ENCODE measurements at places on chromosomes 2 and 18.

DNA sequence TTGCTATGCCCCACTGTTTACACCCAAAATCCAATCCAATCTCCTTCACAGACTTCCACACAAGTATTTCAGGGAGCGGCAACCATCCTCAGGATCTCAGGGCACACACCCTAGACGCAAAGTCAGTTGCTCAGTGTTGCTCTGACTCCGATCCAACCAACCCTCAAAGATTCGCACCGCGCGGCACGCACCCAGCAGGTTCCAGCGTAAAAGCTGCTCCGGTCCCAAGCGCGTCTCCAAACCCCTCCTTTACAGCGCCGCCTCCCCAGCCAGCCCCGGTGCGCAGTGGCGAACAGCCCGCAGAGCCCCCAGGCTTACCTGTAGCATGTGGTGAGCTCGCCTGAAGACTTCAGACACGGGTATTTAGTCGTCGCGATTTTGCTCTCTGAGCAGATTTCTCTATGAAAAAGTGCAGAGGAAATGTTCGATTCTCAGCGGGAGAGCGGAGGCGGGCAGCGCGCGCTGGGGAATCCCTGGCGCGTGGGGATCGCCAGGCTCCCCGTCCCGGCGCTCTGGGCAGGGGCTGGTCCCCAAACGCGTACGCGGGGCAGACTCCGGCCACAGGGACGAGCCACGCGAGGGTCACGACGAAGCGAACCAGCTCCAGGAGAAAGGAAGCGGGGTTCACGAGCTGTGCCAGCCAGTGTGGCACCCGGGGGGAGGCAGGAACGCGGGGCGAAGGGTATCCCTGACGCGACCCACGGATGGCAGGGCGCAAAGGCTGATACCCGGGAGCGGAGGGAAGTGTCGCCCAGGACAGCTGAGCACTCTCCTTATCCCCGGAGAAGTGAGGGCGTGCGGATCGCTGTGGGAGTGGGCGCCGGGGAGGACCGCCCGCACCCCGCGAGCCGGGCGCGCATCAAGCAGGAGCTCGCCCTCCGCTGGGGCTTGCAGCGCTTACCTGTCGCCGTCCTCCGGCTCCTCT, 650 bp downstream of the CCBE1 start:
- DNase-seq, result no peak

GRCh38 chr18:39347701-39348100, 1782.1 kb upstream of the CELF4 start:
- no peak for DNase-seq

DNA sequence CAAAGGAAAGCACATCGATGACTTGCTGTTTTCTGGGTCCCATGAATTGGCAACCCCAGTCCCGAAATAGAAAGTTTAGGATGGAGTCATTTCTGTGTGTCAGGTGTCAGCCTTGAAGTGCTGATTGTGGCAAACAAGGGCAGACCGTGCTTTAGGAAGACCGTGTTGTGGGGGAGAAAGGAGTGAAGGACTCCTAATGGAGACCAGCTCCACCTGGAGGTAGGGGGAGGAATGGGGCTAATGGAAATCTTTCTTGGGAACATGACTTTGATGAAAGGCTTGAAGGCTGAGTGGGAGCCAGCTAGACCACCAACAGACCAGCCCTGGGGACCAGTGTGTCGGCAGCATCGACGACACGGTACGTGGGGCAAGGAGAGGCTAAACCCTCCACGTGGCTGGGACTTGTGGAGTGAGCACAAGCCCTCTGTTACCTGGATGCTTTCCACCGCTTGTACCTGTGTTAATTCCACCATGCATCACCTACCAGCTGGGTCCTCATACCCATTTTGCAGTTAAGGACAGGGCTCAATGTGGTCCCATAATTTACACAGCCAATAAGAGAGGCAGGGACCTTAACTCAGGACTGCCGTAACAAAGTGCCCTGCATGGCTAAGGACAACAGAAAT, 104.2 kb downstream of the SH3BP4 start:
- peak; percentile 47 for DNase-seq

- no peak for DNase-seq
Observed at GRCh38 chr2:86022661-86023365, 82.9 kb downstream of the POLR1A start.

DNA sequence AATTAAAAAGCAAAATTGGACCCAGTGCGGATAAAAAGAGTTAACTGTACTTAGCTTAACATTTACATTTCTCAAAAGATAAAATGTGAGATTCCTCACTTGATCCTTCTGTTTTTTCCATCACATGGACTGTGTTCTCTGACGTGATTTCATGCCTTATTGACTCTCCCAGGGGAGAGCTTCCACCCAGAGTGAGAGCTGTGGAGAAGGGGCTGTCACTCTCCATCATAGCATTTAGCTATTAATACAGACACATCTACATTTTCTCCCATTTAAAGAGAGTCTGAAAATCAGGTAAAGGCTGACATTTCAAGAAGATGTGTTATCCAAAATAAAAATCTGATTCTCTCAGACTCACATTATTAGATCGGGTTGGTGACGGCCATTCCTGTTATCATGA, 493.8 kb downstream of the FBXO15 start:
- DNase-seq, result no peak

GRCh38 chr2:229909090-229909489, 12.7 kb downstream of the TRIP12 start:
- DNase-seq, result no peak

DNA sequence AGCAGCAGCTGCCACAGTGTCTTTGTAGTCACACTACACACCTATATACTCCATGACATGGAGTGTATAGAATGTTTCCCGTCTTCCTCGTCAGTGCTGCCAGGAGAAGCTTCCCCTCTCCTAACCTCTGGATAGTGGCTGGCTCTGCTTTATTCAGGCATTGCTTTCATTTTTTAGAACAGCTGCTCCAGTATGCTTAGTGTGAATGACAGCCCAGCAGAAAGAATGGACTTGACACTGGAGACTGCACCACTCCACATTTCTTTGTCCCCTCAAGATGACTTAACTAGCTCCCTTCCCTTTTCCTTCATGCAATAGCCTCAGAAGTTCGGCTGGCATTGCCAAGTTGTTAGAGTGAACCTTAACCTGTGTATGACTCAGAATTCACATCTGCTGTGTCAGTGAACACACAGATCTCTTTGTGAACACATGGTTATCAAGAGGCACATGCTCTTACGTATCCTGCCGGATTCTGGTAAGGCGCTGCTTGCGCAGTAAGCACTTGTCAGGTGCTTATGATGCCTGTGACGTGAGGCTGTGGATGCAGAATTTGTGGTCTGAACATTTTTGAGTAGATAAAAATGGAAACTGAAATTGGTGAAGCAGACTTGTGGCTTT, 73.9 kb downstream of the NEDD4L start:
- DNase-seq, result no peak

GRCh38 chr2:83113953-83114352, 1345.1 kb downstream of the SUCLG1 start:
- no peak for DNase-seq

DNA sequence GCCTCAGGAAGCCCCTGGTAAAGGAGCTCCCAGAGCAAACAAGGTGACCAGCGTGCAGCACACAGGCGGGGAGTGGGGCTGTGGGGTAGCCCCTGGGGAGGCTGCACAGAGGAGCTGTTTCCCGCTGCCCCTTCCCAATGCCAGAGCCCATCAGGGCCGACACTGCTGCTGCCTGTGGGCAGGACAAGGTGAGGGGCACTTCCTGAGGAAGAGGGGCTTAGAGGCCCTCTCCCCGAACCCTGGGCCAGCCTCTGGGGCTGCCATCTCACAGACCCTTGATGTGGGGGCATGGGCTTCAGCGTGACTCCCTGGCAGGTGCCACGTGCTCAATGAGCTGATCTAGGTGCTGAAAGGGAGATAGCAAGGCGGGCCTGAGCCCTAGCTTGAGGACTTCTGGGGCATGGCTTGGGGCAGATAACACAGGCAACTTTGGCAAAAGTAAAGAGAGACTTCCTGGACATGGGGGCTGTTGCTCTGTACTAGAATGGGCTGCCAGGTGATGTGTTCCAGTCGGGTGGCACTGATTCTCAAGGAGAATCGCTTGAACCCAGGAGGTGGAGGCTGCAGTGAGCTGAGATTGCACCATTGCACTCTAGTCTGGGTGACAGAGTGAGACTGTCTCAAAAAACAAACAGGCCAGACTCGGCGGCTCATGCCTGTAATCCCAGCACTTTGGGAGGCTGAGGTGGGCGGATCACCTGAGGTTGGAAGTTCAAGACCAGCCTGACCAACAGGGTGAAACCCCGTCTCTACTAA, 9.9 kb upstream of the KLF11 start:
- DNase-seq, result no peak

- no peak for DNase-seq
Observed at GRCh38 chr2:148935791-148936190, 60.8 kb downstream of the KIF5C start.

- no peak for DNase-seq
Observed at GRCh38 chr18:24080861-24081260, 58.0 kb upstream of the CABYR start.

All from NCI-H2081 (cell line).